NCI-H146 (cell line): ENCODE measurements at places on chromosomes 6 and 20.

DNA sequence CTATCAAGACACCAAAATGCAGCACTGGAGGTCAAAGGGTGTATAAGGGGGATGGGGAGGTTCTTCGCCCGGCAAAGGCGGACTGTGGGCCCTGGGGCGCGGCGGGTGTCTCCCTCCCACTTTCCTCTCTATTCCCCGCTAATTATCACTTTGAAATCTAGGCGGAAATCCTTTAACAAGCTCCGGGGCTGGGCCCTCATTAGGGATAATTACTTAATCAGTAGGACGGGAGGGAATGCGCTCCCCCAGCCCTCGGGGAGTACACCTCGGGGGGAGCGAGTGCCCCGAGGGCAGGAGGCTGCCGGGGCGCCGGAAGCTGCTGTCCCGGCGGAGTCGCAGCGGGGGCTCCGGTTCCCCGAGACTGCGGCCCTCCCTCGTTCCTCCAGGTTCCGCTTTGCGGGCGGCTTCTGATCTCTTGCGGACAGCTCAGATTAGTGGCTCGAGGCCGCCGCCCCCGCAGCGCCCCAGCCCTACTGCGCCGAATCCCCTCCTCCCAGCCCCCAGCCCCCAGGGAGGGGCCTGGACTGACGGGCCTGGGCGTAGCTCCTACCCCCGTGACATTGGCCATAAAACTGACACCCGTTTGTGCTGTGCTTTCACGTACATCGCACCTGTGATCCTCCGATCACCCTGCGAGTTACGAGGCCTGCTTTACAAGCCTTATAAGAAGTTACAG is 14.7 kb downstream of the MUCL3 start:
- DNase-seq: peak; percentile 71

DNA sequence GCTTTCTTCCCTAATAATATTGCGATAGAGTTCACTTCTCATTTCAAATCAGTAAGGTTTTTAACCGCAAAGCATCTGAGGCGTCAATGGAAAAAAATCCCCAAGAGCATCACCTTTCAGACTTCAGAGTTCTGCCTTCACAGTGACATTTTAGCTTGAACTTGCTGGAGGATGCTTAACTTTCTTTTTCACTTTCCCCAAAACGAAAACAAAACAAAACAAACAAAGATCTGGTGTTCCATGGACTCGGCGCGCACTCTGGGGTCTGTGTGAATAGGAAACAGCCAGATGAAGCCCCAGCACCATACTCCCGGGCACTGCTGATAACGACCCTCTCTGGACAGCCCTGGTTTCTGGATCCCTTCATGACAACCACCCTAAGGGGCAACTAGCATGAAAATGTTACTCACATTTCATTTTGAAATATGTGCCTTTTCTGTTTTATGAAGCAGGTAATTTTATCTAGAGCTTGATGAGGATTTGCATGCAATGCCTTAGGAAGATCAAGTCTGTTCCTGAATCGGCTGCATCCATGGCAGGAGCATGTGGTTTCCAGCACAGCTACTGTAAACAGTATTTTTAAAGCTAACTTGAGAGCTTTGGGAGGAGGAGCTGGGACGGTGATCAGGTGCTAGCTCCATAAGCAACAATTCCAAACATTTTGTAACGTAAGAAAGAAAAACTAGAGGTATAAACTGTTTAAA is 44.5 kb downstream of the RAMACL start:
- no peak for DNase-seq

GRCh38 chr6:7008451-7008988 is 99.2 kb upstream of the RREB1 start:
- no peak for DNase-seq

- DNase-seq: peak; percentile 85
Observed at GRCh38 chr6:14309516-14309915, 191.9 kb downstream of the CD83 start.

DNA sequence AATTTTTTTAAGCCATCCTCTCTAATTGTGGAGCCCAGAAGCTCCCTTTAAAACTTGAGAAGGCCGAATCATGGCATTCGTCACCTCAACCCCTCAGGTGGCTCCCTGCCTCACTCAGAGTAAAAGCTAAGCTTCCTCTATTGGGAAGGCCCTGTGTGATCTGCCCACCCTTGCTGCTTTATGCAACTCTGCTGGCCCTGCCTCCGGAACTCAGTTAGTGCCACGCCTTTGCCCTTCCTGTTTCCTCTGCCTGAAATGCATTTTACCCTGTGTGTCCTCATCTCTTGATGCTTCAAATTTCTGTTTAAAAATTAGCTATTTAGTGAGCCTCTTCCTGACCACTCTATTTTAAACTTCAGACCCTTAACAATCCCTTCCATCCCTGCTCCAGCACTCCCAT is 5.7 kb downstream of the PACRG start:
- DNase-seq: no peak

DNA sequence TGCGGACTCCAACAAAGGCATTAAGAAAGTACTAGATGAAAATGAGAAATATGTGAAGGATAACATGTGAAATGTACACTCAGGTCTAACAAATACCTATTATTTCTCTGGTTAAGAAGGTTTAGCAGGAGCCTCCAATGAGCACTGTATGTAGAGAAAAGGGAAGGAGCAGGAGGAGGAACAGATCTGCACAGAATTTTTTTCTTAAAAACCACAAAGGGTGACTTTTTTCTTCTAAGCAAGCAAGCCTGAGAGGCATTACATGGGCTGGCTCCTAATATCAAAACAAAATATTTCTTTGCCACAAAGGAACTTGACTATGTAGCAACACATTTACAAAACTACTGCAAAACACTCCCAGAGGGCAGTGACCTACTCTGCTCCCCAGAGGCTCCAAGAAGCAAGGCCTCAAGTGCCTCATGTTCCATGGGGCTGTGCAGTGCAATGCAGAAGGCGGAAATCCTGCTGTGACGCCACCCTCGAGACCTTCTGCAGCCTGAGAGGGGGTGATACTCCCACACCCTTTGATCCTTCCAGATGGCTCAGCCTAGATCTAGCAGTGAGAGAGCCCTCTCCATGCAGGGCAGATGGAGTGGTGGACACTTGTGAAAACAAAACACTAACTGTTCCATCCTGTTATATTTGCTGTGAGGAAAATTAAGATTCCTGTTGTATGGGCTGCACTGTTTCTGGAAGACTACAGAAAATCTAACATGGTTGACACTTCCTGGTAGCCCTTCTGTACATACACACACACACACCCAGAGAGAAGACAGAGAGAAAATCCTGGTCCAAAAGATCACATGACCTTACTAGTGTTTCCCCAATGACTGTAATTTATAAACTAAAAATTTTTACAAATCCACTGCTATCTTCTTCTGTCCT is 36.0 kb upstream of the SMIM29 start:
- DNase-seq: no peak

GRCh38 chr20:22744341-22745193 is 160.2 kb upstream of the FOXA2 start:
- DNase-seq: no peak

GRCh38 chr6:115838763-115839401 is 221.8 kb downstream of the FRK start:
- DNase-seq: no peak

GRCh38 chr6:11538052-11538818 is 686 bp downstream of the TMEM170B start:
- peak; percentile 70 for DNase-seq

DNA sequence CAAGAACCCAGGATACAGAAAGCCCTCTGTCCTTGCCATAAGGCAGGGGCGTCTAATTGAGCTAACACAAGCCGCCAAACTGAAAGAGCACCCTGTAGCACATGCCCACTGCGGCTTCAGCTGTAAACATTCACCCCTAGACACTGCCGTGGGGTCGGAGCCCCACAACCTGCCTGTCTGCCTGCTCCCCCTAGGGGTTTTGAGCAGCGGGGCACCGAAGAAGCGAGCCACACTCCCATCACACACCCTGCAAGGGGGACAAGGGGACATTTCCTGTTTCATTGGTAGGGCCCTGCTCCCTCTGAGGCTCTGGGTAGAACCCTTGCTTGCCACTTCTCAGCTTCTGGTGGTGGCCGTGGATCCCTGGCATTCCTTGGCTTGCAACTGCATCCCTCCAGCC is 45.2 kb upstream of the BCLAF1 start:
- no peak for DNase-seq

GRCh38 chr6:123733180-123733579 is 70.5 kb upstream of the NKAIN2 start:
- no peak for DNase-seq

DNA sequence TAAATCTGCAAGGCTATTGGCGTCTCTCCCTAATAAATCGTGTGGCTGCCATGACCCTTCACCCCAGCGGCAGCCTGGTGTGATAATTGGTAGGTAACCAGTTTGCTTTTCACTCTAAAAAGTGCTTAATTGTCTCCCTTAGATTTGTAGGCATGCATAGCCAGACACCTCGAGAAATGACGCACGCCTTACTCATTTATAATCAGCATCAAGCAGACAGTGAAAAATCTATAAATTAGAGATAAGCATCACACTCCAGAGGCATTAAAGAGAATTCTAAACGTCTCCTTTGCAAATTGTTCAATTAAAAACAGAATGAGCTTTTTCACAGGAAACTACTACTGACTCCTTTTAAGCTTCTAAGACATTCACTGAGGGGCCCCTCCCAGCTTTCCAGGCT is 110.2 kb upstream of the RPS6KA2 start:
- peak; percentile 61 for DNase-seq

DNA sequence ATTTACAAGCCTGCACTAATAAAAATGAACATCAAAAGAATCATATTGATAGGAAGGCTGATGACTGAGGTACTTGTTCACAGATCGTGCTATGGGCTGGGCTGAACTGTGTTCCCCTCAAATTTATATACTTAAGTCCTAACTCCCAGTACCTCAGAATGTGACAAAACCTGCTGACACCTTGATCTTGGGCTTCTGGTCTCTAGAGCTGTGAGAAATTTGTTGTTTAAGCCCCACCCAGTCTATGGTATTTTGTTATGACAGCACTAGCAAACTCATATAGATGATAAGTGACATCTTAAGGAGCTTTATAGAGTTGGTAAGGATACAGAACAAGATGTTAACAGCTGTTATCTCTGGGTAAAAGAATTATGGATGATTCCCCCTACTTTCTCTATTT is 13.8 kb downstream of the UBE2V1 start:
- no peak for DNase-seq

- peak; percentile 91 for DNase-seq
Observed at GRCh38 chr6:37699138-37699766, 1.6 kb upstream of the MDGA1 start.

- peak; percentile 53 for DNase-seq
Observed at GRCh38 chr6:24919056-24919892, 16.5 kb downstream of the RIPOR2 start.

DNA sequence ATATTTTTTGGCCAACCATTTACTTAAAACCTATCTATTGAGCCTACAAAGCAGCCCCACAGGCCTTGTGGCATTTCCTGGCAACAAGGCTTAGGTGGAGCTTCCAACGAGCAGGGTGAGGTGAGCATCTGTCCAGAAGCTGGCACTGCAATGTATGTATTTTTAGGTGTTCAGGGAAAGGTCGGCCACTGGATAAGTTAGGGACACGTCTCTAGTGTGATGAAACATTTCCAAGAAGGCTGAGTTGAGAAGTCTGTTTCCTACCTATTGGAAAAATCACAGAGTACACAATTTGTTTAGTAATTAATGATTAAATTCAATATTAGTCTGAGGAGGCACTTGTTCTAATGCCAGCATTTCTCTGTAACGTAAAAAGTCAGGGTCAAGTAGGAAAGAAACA is 17.8 kb upstream of the RCAN2 start:
- DNase-seq: no peak

GRCh38 chr20:21273755-21274386 is 29.3 kb upstream of the XRN2 start:
- DNase-seq: peak; percentile 8

- DNase-seq: no peak
Observed at GRCh38 chr20:25464501-25465242, 57.2 kb downstream of the GINS1 start.

DNA sequence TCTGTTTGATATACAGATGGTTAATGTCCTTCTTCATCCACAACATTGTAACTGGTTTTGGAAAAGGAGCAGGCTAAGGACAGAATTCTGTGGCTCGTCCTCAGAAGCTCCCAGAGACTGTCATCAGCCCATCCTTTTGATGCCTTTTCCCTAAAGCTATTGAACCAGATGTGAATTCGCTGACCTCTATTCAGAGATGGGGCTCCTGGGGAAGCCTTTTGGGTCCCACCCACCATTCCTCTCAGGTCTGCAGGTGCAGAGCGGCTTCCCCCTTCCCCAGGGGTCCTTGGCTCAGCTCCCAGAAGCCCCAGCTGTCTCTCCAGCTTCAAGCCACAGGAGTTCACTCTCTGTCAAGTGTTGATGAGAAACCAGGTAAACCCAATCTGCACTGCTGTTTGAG is 191.7 kb downstream of the SMOC2 start:
- peak; percentile 95 for DNase-seq

DNA sequence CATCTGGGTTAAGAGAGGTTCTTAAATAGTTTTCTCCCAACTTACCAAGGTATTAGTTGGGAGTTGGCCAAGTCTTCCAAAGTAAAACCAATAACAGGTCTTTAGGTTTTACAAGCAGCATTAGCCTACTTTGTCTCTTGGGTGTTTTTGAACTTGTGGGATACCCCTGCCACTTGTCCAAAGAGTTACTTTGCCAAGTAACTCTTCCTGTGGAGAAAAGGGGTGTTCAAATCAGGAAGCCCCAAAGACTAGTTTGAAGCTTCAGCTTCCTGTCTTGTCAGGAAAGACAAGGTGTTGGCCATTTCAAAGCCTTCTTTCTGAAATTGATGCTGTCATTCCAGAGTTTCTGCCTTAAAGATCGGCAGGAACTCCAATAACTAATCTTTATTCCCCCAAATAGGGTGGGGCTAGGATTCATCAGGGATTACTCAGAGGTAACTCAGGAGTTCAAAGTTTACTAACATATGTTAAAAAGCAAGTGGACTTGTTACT is 822 bp downstream of the RAB22A start:
- peak; percentile 36 for DNase-seq

GRCh38 chr6:126232671-126233070 is 107.2 kb upstream of the CENPW start:
- DNase-seq: no peak

DNA sequence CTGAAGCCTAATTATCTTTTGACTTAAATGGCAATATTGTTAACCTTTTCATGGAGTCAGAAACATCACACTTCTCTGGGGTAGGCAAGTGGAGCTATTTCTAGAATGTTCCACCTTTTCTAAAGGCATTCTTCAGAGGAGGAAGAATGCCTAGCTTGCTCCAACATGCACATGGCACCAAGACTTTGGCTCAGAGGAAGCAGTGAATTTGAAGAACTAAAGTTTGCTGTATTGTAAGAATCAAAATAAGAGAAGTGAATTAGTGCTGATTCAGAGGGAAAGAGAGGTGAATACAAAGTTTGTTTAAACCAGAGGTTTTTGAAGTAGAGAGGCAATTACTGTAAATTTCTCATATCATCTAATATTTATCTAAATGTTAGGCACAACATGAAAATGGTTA is 92.2 kb downstream of the SOBP start:
- DNase-seq: no peak
